HTR-8/SVneo (cell line): ENCODE measurements at places on chromosomes 4 and X.
A peak's percentile ranks its signal among the peaks of the same experiment; 100 is the strongest.

DNA sequence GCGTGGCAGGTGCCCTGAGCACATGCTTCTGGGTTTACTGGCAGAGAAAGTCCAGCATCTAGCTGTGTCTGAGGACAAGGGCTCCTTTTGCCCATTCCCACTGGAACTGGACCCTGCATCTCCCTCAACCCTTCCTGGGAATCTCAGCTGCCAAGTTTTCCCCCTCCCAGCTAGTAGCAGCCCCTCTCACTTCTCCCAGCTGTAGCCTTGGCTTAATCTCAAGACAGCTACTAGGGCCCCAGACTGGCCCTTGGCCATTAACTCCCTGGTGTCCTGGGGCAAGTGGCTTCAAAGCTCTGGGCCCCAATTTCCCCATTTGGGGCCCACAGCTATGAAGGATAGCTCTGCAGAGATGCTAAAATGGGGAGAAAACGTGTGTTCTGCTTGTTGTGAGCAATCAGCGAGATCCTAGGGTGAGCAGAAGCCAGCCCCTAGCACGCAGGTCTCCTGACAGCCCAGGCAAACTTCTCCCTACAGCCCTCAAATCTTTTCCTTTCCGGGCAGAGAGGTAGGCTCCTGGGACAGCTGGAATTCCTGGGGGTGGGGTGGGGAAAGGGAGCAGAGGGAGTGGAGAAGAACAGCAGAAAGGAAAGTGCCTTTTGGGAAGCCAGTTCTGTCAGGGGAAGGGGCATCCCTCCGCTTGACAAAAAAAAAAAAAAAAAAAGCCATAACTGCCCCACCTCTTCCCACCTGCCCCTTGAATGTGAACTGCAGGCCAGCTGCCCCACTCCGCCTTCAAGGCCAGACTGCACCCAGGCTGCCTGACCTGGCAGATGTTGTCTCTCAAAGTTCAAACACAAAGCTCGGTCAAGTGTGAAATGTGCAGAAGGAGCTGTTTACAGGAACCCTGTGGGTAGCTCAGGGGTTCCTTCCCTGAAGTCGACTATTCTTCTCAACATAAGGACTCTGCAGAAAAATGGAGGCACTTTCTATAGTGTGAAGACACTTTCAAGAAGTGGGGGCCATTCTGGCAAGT is 16.6 kb downstream of the FGD1 start:
- DNase-seq: no peak

- no peak for DNase-seq
These were observed 72.1 kb downstream of the ARHGEF38 start for GRCh38 chr4:105624530-105624929.

DNA sequence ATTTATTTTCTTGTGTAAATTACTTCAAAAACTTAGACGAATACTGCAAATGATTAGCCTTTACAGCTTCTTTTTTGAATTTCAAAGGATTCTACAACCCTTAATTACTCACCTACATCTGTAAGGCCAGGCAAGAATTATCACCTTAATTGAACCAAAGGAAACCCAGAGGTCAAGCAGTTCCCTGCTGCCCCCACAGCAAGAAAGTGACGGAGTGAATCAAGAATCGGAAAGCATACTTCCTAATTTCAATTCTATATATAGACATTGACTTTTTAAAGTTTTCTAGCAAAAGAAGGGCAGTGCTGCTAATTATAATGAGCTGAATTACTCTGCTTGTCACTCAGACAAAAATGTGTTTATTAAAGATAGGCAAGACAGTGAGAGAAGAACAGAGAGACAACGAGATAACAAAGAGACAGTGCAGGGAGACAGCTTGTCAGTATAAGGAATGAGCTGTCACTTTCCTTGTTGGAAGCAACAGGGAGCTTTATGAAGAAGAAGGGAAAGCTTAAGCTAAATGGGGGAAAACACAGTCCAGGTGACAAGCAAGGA is 47.5 kb upstream of the SPANXN4 start:
- no peak for DNase-seq

GRCh38 chr4:48173056-48173991 is 39.3 kb upstream of the TXK start:
- DNase-seq: peak; percentile 74

DNA sequence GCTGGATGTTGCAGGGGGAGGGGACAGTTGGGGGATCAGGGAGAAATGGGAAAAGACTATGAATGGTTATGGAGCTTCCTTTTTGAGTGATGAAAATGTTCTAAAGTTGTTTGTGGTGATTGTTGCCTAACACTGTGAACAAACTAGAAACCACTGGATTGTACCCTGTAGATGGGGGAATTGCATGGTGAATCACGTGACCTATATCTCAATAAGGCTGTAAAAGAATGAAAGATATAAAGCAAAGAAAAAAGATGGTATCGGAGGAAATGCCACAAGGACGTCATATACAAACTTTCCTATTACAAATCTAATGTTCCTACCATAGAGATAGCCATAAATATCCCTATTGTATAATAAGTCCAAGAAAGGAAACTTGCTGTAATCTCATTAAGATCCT is 20.6 kb upstream of the CT55 start:
- no peak for DNase-seq

GRCh38 chrX:15985937-15986336 is 131.3 kb upstream of the AP1S2 start:
- DNase-seq: no peak

- DNase-seq: no peak
These were observed 87.4 kb upstream of the ETNPPL start for GRCh38 chr4:108850219-108850649.

DNA sequence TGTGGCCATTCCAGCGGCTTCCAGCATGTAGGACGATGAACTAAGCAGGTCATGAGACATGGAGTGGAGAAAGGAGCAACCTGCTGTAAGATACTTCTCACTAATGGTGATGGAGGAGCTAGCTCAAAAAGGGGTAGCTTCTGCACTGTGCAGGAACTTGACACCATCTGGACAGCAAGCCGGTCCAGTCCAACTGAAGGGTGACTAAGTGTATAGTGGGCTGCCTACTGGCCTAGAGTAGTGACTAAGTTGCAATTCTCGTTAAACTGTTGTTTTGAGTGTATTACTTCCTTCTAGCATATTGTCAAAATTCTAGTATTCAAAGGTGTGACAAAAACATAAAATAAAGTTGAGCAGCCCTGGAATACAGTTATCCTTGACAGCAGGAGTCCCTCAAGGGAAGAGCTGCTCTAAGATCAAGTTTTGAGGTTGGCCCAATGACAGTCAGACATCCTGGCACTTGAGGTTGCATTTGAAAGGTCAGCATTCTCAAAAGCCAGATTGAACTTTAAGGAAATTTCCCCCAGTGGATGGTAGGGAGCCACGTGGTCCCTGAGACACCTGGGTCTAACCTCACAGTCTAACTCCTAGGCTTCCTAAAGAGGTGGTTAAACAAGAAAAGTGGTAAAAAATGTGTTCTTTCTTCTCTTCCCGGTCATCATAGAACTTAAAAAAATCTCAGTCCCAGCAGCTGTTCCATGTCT is 8.0 kb downstream of the CETN2 start:
- no peak for DNase-seq

DNA sequence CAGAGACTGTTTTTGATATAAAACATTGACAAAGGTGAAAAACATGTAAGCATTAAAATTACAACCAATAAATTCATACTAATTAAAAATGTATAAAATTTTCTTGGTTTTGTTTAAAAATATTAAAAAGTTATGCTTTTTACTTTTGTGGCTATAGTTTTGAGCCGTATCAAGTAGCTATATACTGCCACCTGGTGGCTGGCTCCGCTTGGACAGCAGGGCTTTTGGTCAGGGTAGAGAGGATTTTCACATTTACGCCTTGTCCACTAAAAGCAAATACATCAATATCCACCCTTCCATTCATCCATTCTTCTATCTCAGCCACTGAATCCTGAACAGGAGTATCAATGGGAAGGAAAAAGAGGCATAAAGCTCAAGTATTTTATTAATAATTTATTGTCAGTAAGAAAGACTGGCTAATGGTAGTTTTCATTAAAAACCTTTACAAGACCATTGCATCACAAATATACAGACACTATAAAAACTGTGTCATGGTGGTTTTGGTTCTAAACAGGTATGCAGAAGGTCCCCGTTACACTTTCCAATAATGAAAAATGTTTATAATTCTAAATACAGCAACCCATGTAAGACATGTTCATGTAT is 32.1 kb upstream of the MTNR1A start:
- DNase-seq: peak; percentile 61

DNA sequence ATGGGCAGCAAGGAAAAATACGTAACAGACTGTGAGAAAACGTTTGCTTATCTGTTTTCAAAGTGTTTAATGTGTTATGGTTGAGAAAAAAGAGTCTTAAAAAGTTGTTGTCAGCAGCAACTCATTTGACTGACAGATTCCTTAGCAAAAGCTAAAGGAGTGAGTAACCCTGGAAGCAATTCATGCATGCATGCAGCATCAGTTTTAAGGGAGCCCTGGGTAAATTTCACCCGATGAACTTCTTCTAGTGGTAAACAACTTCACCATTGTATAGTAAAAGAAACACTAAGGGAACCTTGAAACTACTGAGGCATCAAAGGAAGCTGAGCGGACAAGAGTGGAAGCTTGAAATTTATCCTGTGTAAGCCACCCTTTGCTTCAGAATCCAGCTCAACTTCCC is 583.2 kb upstream of the INTU start:
- DNase-seq: no peak

GRCh38 chr4:82891707-82892466 is 934 bp upstream of the SEC31A start:
- no peak for DNase-seq

DNA sequence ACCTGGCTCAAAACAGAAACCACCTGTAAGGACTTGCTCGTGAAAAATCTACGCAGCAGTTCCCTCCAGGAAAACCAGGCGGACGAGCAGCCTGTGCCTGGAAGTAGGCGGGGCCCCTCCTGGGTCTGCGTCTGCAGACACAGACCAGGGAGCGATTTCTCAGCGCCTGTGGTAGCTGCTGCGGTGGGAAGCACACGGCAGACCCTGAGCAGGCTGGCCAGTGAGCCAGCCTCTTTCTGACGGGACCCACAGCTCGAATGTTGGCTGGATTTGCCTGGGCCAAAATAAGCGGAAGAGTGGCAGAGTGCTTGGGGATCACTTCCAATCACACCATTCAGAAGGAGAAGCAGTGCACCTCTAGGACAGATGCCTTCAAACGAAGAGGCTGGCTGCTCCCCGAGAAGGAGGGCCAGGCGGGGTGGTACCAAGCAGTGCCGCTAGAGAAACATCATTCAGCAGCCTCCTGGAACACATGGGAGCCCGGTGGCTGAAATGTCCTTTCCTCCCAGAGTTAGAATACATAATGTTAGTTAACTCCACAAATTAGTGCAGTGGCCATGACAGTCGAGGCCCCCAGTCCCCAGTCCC is 85.9 kb downstream of the GATB start:
- DNase-seq: no peak

- DNase-seq: no peak
These were observed 256.1 kb downstream of the THOC2 start for GRCh38 chrX:123476611-123477219.

- peak; percentile 21 for DNase-seq
These were observed 210.4 kb upstream of the HCCS start for GRCh38 chrX:10900585-10901289.

DNA sequence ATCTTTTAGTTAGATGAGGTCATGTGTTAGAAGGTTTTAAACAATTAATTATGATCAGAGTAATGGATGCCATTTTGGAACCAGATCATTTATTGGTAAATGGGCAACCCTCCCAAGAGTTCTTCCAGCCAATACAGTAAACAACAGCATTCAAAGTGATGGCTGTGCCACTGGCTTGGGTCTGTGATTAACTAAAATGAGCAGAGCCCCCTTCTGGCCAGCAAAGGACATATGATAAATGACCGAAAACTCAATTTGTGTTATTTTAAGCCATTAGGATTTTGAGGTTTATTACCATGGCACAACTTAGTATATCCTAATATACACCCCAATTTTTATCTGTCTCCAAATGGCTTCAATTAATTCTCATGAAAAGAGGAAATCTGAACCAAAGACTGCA is 90.8 kb upstream of the NPFFR2 start:
- DNase-seq: peak; percentile 0

GRCh38 chr4:184671101-184671500 is 21.6 kb downstream of the PRIMPOL start:
- DNase-seq: no peak

GRCh38 chrX:38318196-38318595 is 9.1 kb downstream of the RPGR start:
- DNase-seq: no peak

GRCh38 chr4:89419111-89419695 is 111.6 kb upstream of the GPRIN3 start:
- no peak for DNase-seq

GRCh38 chr4:183826461-183826860 is 78.6 kb upstream of the STOX2 start:
- no peak for DNase-seq

DNA sequence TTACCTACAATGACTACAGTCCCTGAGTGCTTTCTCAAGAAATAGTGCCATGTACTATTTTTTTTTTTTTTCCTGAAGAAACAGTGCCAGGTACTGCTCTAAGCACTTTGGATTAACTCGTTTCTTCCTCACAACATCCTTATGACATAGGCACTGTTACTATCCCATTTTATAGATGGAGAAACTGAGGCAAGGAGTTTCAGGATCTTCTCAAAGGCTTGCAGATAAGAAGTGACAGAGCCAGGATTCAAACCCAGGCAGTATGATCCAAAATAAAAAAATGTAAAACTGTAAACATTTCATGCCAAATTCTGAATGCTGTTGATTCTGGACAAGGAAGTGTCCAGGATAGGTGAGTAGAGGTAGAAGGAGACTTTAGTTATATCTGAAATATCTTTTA is 1.1 kb downstream of the FANCB start:
- DNase-seq: no peak

- DNase-seq: no peak
These were observed 108.3 kb downstream of the JADE1 start for GRCh38 chr4:128917781-128918180.

DNA sequence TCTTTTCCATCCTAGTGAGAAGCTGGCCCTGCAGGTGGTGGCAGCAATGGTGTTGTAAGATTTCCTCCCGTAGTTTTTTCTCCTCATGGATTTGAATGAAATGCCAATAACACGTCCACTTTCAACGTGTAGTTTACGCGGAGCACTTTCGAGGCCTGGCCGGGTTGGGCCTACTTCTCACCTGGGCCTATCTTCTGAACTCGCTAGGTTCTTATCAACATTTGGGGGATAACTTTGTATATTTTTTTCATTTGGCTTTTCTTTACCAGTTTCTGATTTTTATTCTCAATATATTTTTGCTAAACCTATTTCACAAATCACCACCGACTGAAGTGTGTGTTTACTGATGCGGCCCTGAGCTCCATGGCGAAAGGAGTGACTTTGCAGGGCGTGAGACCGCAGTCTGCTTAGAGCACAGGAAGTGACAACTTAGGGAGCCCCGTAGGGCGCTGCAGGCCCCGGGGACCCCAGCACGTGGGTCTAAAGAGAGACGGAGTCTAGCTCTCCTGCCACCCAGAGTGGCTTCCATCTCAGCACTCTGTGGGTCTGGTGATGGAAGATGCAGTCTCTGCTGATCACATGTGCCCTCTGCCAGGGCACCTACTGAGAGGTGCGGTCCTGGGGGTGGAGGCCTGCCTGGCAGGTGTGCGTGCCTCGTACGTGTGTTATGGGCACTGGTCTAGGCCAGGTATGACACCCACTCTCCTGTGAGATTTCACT is 29.1 kb downstream of the NELFA start:
- DNase-seq: no peak

GRCh38 chr4:181559637-181560036 is 683.6 kb upstream of the TENM3 start:
- no peak for DNase-seq
